GF-D8 (cell line): ENCODE measurements at places on chromosomes 4 and X.

DNA sequence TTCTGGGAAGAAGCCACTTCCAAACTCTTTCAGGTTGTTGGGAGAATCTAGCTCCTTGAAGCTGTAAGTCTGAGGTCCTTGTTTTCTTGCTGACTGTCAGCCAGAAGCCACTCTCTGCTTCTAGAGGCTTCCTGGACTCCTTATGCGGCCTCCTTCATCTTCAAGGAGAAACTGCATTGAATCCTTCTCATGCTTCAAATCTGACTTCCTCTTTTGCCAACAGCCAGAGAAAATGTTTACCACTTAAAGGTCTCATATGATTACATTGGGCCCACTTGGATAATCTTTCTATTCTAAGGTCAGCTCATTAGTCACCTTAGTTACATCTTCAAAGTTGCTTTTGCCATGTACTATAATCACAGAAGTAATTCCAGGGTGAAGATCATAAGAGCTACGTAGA is 327.0 kb downstream of the HNRNPD start:
- no peak for DNase-seq

DNA sequence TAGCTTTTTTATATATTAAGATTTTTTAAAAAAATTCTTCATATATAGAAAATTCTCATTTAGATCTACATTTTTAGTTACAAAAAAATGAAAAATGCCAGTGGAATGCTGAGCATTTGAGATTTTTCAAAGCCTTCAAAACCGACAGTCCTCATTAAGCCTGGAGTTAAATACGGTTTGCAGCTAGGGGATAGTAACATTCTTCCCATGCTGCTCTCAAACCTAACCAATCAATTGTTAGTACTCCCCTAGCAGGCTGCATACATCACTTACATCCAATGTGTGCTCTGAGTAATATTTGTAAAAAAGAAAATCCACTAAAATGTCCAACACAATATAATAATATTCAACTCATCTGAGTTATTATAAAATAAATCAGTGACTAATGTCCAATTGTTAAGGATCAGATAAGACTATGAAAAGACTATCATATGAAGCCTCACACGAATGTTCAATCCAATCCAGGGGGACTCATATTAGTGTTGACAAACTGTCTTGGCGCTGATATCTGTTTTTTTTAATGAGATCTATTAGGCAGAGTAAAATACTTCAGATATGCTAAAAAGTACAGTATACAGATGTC is 227.6 kb upstream of the MAB21L2 start:
- no peak for DNase-seq

GRCh38 chr4:81505004-81505598 is 33.4 kb upstream of the RASGEF1B start:
- DNase-seq, result no peak

DNA sequence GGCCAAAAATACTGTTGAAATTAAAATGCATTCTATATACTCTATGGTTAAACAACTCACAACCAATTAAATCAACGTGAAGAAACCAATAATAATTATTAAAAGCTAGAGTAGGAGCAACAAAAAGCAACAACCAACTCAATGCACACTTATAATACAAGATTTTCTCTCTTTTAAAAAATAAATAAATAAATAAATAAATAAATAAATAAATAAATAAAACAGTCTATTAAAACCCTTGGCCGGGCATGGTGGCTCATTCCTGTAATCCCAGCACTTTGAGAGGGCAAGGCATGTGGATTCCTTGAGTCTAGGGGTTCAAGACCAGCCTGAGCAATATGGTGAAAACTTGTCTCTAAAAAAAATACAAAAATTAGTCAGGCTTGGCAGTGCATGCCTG is 62.7 kb downstream of the ENOX2 start:
- no peak for DNase-seq

DNA sequence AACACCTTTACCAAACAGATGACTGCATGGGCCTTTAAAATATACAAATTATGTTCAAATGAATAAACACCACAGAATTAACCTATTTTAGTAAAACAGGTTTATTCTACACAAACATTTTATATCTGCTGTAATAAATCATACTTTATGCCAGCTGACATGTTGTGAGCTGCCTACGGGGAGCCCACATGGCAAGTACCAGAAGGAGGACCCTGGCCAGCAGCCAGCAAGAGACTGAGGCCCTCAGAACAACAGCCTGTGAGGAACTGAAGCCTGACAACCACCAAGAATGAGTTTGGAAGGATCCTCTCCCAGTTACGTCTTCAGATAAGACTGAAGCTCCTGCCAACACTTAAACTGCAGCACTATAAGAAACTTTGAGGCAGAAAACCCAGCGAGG is 377.0 kb downstream of the PDGFC start:
- DNase-seq, result no peak

DNA sequence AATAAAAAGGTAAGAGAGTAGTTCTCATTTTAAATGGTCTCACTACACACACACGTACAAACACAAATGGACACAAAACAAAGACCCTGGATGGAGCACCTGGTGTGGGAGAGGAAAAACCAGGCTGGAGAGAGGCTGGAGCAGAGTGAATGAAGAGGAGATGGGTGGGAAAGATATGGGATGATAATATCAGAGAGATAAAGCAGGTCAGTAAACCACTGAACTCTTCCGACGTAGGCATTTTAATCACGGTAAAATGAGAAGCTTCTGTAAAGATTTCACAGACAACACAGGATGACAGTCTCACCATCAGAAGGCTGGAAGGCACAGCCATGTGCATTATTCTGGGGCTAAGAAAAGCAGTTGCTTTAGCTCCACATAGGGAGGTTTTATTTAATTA is 532.8 kb downstream of the KCNIP4 start:
- no peak for DNase-seq

DNA sequence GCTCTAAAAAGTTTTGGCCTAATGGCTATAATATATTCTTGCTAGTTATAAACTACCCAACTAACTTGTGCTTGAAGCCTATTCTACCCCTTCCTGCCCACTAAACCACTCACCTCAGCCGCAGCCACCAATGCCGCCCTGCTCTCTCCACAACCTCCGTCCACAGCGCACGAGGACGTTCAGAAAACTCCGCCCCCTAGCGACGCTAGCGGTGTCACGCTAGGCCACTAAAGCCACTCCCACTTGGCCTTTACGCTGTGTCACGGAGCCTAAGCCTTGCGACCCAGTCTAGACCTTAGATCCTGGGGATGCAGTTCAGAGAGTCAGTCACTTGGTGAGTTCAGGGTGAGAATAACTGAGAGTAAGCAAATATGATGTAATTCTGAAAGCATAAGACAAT is at the start of gene TEX11:
Gene TEX11, minus strand, starts transcription at position 171 of the 400 bp plus-strand sequence. CDS start 922 bp downstream, outside the sequence.
- DNase-seq, result no peak

GRCh38 chr4:124936427-124936826 is 223.9 kb upstream of the ANKRD50 start:
- DNase-seq, result no peak

DNA sequence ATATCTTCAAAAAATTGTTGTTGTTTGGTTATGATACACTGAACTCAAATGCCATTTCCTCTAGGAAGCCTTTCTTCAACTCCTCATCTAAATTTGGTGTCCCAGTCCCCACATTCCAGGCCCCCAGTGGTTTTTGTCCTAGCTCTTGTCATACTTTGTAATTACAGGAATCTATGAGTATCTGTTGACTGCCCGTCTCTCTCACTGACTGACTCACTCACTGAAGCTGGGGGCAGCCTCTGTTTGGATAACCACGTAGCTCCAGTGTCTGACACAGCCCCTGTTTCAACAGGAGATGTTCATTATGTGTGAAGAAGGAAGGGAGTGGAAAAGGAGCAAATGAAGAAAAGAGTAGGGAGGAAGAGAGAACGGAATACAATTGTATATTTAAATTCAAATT is 284.1 kb upstream of the TENM3 start:
- no peak for DNase-seq

GRCh38 chrX:12971282-12972003 is 3.5 kb upstream of the TMSB4X start:
- no peak for DNase-seq

DNA sequence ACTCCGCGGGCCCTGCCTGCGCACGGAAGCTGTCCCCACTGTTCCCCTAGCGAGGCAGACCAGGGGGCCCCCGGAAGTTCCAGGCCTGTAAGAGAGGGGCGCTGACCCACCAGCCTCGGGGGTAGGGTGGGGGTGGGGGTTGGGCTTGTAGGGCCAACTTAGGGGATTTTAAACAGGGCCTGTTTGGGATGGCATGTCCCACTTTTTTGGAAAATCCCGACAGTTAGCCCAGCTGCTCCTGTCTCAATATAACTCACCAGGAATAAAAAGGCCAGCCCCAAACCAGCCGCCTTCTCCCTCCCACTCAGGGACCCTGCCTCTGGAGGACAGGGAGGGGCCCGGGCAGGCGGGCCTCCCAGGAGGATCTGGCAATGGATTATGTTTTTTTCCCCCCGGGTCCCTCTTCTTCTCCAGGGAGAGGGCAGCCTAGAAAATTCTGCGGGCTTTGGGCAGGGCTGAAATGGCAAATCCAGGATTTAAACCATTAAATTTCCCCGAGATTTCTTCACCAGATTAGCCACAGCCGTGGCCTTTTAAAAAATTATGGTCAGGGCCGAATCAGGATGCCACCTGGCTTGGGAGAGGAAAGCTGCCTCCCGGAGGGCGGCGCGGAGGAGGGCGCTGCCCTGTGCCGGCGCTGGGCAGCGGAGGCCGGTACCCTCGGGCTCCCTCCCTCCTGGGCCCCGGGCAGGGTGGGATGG is 957 bp downstream of the PPP2R2C start:
- no peak for DNase-seq

DNA sequence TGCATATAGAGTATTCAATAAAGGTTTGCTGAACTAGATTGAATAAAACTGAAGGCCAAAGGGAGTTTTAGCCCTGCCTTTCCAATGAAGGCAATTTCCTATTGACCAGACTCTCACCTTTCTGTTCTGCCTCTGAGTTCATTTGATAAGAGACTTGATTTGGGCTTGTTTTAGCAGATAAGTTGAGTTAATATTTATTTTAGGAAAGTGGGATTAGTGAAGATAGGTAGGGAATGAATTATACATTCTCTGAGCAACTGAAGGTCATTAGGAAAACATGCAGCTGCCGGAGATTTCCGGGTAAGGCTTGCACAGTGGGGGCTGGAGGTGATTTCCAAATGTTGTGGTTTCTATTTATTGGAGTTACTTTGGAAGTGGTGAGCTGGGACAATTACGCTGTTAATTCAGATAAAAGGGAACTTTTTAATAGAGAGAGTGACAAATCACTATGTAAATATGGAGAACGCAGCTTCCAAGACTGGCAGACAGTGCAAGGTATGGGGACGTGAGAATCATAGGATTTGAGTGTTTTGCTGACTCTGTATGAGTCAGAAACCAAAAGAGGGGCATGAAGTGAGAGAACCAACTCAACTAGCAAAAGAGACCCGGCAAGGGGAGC is 553.6 kb upstream of the BOD1L1 start:
- no peak for DNase-seq

DNA sequence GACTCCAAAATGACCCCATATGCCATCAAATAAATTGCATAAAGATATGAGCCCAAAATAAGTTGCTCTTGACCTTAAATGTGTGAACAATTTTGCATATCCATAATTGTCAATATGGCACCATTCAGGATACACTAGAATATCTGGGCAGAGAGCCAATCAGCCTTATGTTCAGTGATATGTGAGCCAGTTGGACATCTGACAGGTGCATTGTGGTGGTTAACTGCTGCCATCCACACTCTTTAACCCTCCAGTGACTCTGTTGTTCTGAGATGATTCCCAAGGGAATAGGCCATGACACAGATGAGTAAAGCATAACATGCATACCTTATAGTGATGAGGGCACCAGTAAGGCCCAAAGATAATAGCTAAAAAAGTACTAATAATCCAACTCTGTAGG is 500.1 kb downstream of the PCDH18 start:
- DNase-seq, result no peak

DNA sequence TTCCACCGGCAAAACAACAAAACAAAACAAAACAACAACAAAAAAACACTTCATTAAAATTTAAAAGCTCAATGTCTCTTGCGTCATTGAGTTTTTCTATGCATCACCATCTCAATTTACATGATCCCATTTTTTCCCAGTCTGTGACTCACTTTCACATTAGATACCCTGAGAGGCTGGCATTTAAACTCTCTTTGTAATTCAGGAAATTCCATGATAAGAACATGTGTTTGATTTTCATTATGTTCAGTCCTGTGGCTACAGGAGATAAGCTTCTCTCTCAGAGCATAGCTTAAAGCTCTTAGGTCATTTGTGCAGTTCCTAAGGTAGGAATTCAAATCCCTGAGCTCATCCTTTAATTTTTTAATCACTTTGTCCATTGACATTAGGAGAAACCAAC is 104.6 kb downstream of the NBDY start:
- no peak for DNase-seq

DNA sequence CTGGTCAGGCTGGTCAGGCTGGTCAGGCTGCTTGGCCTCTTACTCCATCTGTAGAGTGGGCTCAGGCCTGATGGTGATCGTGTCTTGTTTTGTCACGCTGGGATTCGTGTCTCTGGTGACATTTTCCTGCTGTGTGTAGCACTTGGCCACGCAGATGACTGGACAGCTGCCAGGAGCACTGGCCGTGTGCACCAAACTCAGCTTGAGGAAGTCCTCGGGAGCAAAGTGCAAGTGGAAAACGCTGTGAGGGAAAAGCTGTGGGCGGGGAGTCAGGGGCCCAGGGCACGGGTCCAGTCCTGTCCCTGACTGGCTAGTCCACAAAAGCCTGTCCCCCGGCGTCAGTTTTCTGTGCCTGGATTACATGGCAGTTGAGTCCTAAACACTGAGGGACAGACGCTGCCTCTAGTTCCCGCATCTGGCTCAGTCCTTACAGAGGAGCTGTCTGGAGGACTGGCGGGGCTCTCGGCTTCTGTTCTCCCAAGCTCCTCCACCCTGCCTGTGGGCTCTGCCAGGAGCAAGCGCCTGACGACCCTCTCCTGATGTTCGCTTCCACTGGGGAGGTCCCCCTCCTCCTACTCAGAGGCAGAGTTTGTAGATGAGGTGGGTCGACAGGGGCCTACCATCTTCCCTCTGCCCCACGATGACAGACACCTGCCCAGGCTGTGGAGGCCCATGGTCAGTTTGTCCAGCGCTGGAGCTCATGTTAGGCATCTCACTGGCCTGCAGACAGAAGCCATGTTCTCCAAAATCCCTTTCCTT is 35.9 kb upstream of the GRPEL1 start:
- DNase-seq, result no peak

- DNase-seq, result peak; percentile 17
Measured at GRCh38 chr4:79198951-79199587, 126.8 kb downstream of the NAA11 start.
